ENCODE measurements at places on chromosomes 2 and 18.

DNA sequence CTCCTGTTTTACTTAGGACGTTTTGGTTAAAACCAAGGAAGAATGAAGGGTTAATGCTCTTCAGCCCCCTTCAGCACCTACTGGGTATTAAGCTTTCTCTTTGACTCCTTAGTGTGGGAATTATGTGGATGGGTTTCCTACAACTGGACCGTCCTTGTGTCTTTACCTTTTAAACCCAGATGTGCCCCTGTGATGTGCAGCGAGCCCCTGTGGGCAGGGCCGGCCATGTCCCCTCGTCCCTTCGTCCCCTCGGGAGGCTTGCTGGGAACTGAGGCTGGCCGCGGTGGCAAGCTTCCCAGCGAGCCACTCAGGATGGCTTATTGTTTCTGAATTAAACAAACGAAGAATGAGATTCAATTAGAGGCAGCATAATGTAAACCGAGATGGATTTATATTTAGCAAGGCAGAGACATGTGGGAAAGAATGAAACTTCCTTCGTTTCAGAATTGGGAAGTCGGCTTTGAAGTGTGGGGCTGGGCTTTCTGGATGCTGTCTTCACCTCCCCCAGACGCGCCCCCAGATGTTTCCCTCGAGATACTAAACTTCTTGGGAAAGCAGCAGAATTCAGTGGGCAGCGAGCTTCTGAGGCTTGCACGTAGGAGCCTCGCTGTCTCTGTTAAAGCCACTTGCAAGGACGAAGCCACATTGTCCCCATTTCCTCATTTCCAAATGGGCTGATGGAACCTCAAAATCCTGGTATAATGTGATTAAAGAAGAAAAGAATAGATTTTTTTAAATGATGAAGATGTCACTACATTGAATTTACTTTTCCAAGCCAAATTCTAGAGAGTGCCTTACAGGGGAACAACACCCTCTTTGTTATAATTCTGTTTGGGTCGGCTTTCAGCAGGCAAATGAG is 146.0 kb downstream of the VAPA start:
- DNase-seq = no peak

GRCh38 chr2:58484221-58484620 is 243.1 kb upstream of the FANCL start:
- no peak for DNase-seq

- no peak for DNase-seq
Observed at GRCh38 chr18:45938488-45938935, 28.6 kb downstream of the EPG5 start.

- no peak for DNase-seq
Observed at GRCh38 chr2:85534881-85535280, 4.1 kb upstream of the MAT2A start.

DNA sequence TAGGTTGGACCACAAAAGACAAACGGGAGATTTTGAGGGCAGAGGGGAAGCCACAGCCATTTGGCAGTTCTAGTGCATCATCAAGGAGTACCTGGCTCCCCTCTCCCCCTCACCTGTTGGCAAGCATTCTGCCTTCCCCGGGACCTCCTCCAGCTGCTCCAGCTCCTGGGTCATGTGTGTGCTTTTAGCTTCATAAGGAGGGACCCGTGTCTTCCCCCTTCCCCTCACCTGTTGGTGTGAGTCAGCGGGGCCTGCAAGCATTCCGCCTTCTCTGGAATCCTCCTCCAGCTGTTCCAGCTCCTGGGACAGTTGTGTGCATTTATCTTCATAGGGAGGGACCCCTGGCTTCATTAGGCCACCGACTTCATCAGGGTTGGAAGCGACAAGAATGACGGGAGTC is 58.8 kb downstream of the SPP2 start:
- no peak for DNase-seq

DNA sequence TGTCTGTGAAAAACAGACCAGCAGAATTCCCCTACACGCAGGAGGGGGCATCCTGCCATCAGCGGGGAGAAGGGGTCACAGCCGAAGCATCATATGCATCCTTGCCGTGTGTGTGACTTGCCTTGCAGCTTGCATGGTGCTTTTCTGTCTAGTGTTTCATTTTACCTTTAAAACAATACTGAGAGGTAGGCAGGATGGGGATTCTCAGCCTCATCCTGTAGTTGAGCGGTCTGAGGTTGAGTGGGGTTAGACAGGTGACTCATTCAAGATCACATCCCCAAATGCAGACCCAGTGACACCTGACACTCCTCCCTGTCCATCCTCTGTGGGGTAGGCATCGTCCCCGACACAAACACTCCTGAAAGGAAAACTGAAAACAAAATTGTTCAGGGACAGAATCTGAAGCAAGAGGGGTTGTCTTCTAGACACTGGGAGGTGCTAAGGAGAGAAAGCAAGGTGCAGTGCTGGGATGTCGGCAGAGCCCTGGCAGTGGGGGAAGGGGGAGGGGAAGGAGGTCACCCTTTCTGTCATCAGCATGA is 7.9 kb downstream of the ARL4C start:
- no peak for DNase-seq

DNA sequence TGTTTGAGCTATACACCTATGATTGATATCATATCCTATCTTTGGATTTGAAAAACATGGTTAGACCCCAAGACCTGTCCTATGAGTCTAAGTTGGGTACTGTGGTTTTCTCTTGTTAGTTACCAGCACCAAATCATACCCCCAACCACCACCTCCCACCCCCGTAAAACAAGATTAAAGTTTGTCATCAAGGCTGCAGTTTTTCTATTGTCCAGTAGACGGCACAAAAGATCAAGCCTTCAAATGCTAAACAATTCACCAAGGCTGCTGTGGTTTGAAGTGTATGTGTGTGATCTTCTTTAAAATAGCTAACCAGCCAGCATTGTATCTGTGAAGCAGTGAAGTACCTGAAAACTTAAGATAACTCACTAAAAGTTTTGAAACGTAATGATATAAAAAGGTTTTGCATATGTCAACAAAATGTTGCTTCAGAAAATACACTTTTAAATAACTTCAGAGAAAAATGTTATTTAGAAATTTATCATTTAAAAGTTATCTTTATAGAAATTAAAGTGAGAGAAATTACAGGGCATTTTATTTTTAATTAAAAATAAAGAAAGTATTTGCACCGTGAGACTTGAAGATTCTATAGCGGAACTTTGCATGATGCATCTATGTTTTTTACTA is 5.8 kb upstream of the MEIS1 start:
- no peak for DNase-seq

- DNase-seq = no peak
Observed at GRCh38 chr18:71431171-71431570, 1113.0 kb downstream of the CBLN2 start.

DNA sequence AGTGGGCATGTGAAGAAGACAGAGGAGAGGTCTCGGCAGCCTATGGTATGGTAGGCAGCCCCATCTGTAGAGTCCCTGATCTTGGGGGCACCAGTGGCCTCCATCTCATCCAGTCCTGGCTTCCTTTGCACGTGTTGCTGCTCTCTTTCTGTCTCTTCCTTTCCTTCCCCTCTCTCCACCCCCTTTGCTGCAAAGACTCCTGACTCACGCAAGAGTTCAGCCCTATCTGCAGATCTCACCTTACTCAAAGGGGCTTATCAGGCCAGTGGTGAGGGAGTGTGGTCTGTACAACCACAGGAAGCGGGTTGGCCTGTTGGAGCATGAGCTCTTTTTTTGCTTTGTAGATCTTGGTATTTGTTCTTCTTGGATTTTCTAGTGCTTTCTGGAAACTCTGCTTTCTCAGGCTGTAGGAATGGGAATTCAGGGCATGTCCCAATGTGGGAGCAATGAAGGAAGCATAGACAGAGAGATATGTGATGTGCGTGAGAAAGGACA is 14.6 kb upstream of the NT5DC4 start:
- DNase-seq = peak; percentile 45

GRCh38 chr2:43675646-43676321 is 445 bp downstream of the C1GALT1C1L start:
- DNase-seq = no peak

GRCh38 chr2:217705461-217705860 is 297.3 kb downstream of the TNS1 start:
- no peak for DNase-seq

DNA sequence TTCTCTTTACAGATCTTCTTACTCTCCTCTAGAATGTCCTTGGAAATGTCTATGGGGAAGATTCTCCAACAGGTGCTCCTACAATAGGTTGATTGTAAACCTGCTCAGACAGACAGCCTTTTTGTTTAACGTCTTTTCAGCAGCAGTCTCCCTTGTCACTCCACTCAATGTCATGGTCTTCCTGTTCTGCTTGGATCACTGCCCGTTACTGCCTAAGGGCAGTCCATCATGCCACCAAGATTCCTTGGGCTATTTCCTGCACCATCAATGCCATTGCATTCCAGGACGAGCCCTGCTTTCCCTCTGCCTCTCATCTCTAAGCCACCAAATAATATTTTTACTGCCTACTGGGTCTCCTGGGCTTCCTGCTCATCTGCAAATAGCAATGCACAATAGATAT is 97.4 kb upstream of the GALNT5 start:
- no peak for DNase-seq

- DNase-seq = no peak
Observed at GRCh38 chr2:200288670-200289429, 17.6 kb upstream of the SPATS2L start.

GRCh38 chr2:53652131-53652530 is 115.5 kb upstream of the CHAC2 start:
- DNase-seq = no peak

GRCh38 chr18:79903787-79904356 is 47.6 kb downstream of the SLC66A2 start:
- DNase-seq = no peak

DNA sequence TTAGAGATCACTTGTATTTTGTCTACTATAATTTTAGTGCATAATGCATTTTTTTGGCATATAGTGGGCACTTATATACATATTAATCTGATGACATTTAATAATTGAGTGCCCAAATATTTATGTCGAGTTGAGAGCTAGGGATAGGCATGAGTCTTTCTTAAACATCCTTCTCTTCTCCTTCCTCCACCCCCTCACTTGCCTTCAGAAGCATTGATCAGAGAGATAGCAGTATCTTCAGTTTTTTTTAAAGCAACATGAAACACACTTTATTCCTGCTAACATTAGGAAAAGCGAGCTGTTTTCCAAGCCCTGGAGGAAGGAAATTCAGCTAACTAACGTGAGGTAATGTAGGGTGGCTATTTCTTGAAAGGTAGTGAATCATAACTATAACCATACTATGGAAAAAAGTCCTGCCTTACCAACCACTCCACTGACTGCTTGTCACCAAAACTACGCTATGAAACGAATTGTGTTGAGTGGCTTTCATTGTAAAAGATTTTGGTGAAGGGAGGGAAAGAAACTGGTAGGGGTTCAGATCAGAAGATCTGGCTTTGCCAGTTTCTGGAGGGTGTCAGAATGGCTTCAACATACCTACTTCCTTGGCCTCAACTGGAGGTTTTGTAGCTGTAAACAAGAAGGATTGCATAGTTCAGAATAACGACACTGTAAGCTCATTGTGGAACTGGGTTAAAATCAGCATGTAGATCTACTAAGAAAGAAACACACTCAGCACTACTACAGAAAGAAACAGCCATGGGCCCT is 2.3 kb upstream of the ITGA4 start:
- no peak for DNase-seq

DNA sequence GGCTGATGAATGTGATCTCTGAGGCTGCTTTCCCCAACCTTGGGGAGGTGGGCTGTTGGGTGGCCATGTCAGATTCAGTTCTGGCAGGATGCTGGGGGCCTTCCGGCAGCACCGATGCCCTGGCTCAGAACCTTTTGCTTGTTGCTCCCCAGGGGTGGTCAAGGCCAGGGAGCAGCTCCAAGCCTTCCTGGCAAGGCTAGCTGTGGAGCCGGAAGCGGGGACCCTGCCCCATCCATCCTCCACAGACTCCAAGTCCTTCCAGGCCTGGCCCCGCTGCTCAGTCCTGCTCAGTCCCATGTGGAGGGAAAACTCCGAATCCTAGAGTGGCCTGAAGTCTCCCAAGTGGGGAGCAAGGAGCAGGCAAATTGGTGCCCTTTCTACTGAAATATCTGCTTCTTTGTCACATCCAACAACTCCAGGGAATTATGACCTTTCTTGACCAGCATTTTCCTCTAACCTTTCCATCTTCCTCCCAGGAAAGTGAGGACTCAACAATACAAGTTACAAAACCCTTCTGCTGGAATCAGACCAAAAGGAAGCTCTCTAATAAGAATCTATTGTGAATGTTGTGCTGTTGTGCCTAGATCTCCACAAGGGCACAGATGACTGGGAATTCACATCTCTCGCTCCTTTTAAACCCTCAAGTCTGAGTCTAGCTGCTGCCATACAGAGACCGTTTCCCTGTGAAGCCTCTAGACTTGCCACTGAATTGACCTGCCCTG is 134.0 kb downstream of the MCFD2 start:
- DNase-seq = no peak

GRCh38 chr2:146776596-146776995 is 1068.2 kb upstream of the ACVR2A start:
- DNase-seq = no peak
